ENCODE measurements at places on chromosomes 5 and 9.

- DNase-seq: peak; percentile 76
Measured at GRCh38 chr9:124551472-124552272, 44.5 kb upstream of the NR5A1 start.

- no peak for DNase-seq
Measured at GRCh38 chr9:127971357-127972235, 9.2 kb downstream of the EEIG1 start.

DNA sequence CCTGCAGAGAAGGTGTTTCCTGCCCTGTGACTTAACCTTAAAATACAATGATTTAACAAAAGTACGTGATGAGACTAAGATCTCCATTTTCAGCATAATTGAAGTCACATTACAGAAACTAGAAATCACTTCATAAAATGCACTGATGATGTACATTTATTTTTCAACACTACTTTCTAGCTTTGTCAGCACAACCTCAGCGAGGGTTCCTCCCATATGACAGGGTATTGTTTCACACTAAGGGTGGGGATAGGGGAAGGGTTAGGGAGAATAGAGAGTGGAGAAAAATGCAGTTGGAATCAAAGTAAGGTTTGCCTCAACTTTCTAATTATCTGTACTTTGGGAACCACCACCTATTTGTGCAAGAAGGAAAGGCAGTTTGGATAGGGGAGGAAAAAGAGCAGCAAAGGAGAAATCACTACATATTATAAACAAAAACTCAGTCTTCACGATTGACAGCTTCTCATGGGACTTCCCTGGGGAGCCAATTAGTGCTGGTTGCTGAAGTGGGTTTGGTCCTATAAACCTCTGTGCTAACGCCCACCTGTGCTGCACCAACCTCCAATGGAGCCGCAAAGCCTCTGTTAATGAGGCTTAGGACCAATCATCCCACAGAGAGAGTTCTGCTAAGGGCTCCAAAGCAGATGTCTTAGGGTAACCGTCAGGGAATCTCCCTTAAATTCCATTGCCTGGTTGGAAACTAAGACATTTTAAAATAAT, 369.2 kb upstream of the PDE4D start:
- DNase-seq: no peak

GRCh38 chr5:80159133-80159815, 96.6 kb downstream of the SERINC5 start:
- DNase-seq: no peak

DNA sequence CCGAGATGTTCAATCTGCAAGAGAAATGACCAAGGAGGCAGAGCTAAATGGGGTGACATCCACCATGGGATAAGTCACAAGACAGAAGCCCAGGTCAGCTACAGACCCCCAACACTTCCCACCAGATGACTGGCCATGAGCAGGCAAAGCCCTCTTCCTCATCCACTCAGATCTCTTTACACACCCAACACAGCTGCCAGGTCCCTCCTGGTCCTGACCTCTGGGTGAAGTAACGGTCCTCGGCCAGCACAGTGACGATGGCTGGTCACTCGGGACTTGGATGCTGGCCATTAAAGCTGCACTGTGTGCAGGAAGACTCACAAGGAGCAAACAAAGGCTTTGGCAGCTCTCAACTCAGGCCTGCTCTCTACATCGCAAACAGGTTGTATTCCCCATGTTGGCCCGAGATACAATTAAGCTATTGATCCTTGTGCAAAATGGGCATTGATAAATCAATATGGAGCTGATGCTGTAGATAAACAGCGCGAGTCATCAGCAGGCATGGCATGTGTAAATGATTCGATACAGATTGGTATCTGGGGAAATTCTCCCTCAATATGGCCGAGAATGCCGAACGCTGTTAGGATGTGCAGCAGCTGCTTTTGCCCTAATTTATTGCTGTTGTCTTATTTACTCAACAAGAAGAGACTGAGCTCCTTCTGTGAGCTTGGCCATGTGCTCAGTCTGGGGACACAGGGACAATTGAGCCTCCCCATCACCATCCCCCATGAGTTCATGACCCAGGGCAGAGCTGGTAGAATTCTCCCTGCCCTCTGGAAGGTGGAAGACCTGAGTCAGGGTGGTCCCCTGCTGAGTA, 98.7 kb downstream of the C5orf15 start:
- no peak for DNase-seq

Data from AG08396 (cell line).